ENCODE measurements at places on chromosomes 6 and 20.

GRCh38 chr6:12017263-12017662 lies 5.2 kb downstream of the HIVEP1 start:
- no peak for DNase-seq

DNA sequence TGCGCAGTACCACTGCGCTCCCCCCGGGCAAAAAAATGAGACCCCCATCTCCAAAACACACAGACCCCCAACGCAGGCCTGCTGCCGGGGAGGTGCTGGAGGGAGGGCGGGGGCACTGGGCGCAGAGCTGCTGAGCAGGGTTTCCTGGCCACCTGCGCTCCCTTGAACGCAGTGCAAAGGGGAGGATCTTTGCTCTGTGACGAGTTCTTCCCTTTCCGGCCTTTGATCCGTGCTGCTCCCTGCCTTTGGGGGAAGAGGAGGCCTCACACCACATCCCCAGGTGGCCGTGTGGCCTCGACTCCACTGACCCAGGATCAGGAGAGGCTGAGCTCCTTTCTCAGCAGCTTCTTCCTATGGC lies 8.9 kb upstream of the COL20A1 start:
- no peak for DNase-seq

DNA sequence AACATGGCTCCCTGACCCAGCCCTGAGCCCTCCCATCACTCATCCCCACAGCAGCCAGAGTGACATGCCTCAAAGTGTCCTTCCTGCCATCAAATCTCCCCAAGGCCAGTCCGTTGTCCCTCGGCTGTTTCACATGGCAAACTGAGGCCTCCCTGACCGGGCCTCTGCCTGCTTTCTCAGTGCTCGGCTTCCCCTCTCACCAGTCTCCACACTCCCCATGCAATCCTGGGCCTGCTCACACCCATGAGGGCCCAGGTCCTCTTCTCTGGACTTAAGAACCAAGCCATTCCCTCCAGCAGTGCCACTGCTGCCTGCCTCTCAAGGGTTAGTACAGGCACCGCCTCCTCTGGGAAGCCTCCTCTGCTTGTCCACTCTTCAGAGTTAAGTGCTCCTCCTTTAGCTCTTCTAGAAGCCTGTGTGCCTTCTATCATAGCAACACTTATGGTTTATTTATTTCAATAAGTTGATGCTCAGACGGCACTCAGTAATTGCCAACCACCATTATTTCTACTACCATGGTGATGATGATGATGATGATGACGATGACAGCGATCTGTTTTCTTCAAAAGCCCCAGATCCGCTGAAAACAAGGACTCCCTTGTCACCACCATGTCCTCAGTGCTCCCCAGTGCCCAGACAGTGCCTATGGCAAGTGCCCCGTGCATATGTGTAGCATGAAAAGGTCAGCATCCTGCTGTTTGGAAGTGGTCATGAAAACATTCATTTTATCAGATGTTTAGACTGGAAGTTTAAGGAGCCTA lies 449.0 kb downstream of the CDH26 start:
- no peak for DNase-seq

DNA sequence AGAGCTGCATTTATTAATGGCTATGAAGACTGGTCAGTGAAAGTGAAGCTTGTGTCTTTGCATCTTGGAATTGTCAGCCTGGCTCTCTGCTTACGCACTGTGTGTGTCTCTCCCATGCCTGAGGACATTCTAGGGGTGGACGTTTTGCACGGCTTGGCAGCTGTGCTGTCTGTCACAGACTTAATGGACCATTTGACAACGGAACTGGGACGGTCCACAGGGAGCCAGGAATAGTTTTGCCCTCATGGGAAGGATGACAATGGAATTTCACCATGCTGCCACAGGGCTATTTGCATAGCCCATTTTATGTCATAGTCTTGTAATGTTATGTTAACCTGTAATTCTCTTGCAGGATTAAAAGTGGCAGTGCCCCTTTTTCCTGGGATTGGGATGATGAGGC lies 44.7 kb downstream of the OR2B6 start:
- DNase-seq: no peak

- DNase-seq: no peak
Observed at GRCh38 chr6:12343440-12344162, 53.4 kb downstream of the EDN1 start.

GRCh38 chr6:157536223-157536545 lies 155.2 kb downstream of the ZDHHC14 start:
- DNase-seq: no peak

GRCh38 chr6:43215066-43215465 lies 14.2 kb downstream of the DNPH1 start:
- DNase-seq: no peak

- no peak for DNase-seq
Observed at GRCh38 chr20:6767536-6768227, at the start of gene BMP2. Gene BMP2, plus strand, starts transcription at chr20:6767686. Its CDS starts 2,441 bp downstream, at chr20:6770127.

- DNase-seq: no peak
Observed at GRCh38 chr20:46835418-46835817, 59.2 kb upstream of the EYA2 start.

- DNase-seq: no peak
Observed at GRCh38 chr6:107246249-107246971, 131.1 kb upstream of the BEND3 start.

Data from stimulated activated CD4-positive, alpha-beta T cell treated with anti-CD3 and anti-CD28 coated beads, Interleukin-1b, Interleukin-23, amount 100 ng/mL, for 24 hours (primary cell).